Endothelial cell of umbilical vein (primary cell): ENCODE measurements at places on chromosomes 4 and X. TPM values are rescaled to one million over a fixed set of nuclear protein-coding genes. Genes with fewer than 3 reads are reported as not detected.

UXT gene
- 153 and 164 TPM in 2 replicates for polyA plus RNA-seq

VCX3A gene
- polyA plus RNA-seq: not detected in 2 replicates

ATP8A1 gene
- 0.48 and 0.97 TPM in 2 replicates for polyA plus RNA-seq

POF1B gene
- not detected in 2 replicates for polyA plus RNA-seq

ALAS2 gene
- not detected in 2 replicates for polyA plus RNA-seq

MSANTD1 gene
- 0.14 and 0.18 TPM in 2 replicates for polyA plus RNA-seq

CCDC149 gene
- 3.4 and 7.8 TPM in 2 replicates for polyA plus RNA-seq

NUDT10 gene
- polyA plus RNA-seq: 0.08 and 0.22 TPM in 2 replicates

DNA sequence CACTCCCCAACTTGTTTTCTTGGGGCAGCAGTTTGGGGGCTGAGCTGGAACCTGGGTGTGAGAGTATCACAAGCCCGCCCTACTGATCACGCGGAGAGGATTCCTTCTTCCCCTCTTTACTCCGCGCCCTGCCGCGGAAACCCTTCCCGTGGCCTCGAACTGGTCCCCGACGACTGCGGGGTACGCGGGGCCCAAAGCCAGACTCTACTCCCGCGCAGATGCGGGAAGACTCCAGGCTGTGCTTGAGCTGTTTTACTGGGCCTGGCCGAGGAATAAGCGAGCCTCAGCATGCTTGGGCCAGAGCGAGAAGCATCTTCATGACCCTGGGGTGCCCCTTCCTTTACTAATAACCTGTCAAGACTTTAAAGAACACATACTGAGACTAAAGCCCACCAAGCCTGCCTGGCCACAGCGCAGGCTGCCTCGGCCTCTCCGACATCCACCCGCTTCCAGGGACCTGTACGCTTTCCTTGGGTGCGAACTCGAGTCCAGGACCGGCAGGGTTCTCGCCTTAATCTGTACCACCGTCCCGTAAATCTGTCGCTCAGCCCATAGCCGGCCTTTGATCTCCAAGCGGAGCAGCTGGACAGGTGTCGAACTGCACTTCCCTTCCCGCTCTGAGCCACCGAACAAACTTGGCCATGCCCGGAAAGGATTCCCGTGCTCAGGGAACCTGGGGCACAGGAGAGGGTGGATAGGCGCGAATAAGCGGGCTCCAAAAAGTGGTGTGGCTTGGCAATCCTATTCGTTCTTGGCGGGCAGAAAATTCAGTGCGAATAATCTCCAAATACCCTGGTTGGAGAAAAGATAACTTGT is 55.0 kb upstream of the TMEM33 start:
- DNase-seq: no peak

GRCh38 chr4:163591614-163592020 is 97.1 kb downstream of the TMA16 start:
- no peak for DNase-seq

- DNase-seq: no peak
Observed at GRCh38 chr4:182124359-182124758, 118.8 kb upstream of the TENM3 start.

DNA sequence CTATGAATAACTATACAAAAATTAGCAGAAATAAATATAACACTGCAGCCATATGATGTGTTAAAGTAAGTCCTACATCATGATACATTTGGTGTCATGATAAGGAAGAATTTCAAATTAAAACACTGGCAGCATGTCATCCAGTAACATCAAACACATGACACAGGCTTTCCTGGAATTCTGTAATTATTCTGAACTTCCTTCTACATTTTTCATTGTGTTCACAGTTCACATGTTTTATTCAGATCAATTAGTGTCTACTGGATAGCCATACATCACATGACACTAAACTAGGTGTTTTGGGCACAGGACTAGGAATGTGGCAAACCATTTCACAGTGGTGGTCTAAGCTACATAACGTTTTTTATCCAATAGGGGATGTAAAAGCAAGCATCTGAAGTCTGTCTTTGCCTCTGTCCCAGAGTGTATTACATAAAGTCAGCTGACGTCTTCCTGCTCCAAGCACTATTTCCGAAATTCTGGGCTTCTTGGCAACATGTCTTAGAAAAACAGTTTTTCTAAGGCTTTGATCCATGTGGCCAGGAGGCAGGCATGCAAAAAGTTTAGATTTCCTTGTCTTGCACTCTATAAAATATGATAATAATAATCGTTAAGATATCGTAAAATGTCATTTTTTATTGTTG is 707.9 kb downstream of the CENPC start:
- DNase-seq: no peak

DNA sequence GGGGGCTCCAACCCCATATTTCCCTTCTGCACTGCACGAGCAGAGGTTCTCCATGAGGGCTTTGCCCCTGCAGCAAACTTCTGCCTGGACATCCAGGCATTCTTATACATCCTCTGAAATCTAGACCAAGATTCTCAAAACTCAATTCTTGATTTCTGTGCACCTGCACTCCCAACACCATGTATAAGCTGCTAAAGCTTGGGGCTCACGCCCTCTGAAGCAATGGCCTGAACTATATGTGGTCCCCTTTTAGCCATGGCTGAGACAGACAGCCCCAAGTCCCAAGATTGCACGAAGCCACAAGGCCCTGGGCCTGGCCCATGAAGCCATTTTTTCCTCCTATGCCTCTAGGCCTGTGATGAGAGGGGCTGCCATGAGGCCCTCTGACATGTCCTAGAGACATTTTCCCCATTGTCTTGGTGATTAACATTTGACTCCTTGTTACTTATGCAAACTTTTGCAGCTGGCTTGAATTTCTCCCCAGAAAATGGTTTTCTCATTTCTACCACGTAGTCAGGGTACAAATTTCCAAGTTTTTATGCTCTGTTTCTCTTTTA is 468.0 kb upstream of the SLIT2 start:
- DNase-seq: no peak

- DNase-seq: no peak
Observed at GRCh38 chr4:165678236-165678935, 194.7 kb upstream of the TLL1 start.

- DNase-seq: no peak
Observed at GRCh38 chr4:92198711-92199110, 105.1 kb upstream of the GRID2 start.

- DNase-seq: no peak
Observed at GRCh38 chrX:107711521-107712181, 63.9 kb downstream of the TSC22D3 start.
